Right renal pelvis (tissue), 4 donors: ENCODE measurements at places on chromosomes 2 and 18. TPM values are rescaled to one million over a fixed set of nuclear protein-coding genes. Genes with fewer than 3 reads are reported as not detected.

- no peak for DNase-seq
Observed at GRCh38 chr18:48535956-48536355, 2.9 kb upstream of the CTIF start.

Gene RFTN2
- polyA plus RNA-seq = 26.6 TPM

Gene MAPK4
- polyA plus RNA-seq = 8.8 TPM

- DNase-seq = no peak
Observed at GRCh38 chr2:79980816-79981215, 323.7 kb downstream of the LRRTM1 start.

DNA sequence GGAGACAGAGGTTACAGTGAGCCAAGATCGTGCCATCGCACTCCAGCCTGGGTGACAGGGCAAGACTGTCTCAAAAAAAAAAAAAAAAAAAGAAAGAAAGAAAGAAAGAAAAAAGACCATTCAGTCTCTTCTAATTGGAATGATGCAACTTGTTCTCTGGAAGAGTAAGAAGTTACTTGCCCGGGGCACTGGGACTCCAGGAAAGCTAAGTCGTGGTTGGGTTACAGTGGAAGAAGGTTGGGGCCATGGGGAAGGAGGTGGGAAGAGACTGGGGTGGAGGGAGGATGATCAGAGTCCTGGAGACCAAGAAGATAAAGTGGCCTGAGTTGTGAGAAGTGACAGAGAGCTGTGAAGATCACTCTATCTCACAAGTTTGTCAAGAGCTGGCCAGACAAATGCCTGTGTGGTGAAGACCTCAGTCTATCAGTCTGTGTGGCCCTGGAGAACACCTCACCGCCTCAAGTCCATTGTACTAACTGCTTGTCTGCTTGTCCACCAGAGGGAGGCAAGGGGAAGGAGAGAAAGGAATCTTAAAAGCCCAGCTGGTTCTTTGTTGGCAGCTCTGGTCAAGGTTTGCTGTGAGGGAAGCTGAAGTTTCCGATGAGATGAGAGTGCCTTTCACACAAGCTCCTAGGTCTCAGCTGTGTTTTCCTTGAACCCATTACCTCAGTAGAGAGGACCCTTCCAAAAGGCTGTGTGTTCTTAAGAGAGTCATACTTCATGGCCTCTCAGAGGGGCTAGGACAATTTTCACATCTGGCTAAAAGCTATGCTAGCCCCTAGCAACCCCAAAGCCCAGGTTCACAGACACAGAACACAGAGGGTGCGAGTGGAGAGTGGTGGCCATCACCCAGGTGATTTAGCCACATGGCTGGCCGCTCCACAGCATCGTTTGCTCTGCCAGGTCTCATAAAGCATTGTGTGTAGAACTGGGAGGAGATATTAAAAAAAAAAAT lies 72.0 kb upstream of the TMEM178A start:
- peak; percentile 54 for DNase-seq

Gene HSPD1
- 623 TPM for polyA plus RNA-seq
